ENCODE measurements at places on chromosomes 3 and 15. TPM values are rescaled to one million over a fixed set of nuclear protein-coding genes. Genes with fewer than 3 reads are reported as not detected.

- no peak for DNase-seq
Measured at GRCh38 chr3:112958811-112959560, 15.9 kb downstream of the CD200R1 start.

DNA sequence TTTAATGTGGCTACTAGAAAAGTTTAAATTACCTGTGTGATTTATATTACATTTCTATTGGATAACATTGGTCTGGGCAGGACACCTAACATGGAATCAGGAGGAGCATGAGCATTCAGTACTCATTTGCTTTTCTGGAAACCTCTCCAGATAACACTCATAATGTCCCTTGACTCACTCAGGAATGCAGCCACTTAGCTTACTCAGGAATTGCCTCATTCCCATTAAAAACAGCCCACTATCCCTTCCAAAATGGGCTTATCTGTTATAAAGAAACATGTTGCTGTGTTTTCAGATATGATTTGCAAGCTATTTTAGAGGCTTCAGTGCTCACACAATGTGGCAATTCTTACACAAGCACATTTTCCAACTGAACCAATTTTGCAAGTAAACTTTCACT is 17.1 kb downstream of the GBE1 start:
- DNase-seq, result no peak

DNA sequence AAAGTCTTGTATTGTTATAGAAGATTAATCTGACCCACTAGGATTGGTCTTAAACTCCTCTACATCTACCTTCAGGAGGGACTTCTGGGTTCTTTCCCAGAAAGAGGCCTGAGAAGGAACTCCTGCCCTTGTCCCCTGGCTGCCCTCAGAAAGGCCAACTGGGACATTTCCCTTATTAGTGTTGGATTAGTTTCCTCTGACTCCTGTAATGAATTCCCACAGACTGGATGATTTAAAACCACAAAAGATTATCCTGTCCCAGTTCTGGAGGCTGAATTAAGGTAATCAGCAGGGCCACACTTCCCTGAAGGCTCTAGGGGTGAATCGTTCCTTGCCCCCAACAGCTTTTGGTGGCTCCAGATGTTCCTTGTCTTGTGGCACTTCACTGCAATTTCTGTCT is 102.8 kb upstream of the NMNAT3 start:
- DNase-seq, result no peak

DNA sequence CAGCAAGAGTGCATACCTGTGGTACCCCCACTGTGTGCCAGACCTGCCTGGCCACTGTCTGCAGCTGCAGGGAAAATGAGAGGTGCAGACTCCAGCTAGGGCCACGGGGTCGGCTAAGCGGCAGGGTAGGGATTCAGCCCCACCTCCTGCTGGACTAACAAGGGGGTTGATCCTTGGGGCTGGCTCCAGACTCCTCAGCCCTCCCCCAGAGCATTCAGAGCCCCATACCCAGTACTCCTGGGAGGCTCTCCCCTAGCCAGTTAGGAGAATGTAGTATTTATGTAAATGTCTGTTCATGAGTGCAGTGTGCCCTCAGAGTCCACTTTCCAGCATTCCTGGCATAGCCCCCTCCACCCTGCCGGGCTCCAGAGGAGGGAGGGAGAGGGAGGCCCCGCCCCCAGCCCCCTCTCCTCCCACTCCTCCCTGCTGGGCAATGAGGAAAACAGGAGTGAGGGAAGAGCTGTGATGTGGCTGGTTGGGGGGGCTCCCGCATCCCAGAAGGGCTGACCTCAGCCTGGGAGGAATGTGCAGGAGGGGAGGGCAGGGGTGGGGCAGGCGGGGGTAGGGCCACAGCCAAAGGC is 4.5 kb upstream of the SEMA3B start:
- DNase-seq, result peak; percentile 85

- DNase-seq, result no peak
Measured at GRCh38 chr3:177681156-177681555, 483.9 kb upstream of the TBL1XR1 start.

- no peak for DNase-seq
Measured at GRCh38 chr15:43361313-43361903, 9.4 kb downstream of the ZSCAN29 start.

DNA sequence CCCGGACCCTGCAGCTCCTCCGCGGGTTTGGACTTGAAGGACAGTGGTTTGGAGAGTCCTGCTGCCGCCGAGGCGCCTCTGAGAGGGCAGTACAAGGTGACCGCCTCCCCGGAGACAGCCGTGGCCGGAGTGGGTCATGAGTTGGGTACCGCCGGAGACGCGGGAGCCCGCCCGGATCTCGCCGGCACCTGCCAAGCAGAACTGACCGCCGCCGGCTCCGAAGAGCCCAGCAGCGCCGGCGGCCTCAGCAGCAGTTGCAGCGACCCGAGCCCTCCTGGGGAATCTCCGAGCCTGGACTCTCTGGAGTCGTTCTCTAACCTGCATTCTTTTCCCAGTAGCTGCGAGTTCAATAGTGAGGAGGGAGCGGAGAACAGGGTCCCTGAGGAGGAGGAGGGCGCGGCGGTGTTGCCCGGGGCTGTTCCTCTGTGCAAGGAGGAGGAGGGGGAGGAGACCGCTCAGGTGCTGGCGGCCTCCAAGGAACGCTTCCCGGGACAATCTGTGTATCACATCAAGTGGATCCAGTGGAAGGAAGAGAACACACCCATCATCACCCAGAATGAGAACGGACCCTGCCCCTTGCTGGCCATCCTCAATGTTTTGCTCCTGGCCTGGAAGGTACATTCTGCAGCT is 634 bp downstream of the MINDY2 start:
- no peak for DNase-seq

GRCh38 chr15:48017747-48018146 is 103.0 kb upstream of the SLC24A5 start:
- DNase-seq, result no peak

- DNase-seq, result no peak
Measured at GRCh38 chr3:71281280-71281679, 302.2 kb downstream of the FOXP1 start.

- DNase-seq, result no peak
Measured at GRCh38 chr3:150691414-150692040, 12.2 kb downstream of the ERICH6 start.

GRCh38 chr3:65979162-65979561 is 59.6 kb downstream of the MAGI1 start:
- no peak for DNase-seq

DNA sequence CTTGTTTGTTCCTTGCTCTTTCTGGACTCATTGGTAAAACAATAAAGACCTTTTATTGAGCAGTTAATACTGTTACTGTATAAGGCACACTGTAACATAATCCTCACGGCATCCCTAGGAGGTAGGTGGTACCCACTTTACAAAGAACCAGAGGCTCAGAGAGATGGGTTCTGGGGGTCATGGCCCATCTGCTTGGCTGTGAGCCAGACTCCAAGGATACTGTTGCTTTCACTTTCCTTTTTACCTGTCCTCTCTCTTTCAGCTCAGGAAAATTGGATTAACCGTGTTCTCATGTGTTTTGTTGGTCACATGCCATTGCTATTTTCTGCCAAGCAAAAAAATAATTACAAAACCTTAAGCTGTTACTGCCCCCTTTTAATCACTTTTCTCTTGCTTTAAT is 34.8 kb upstream of the FILIP1L start:
- DNase-seq, result no peak

DNA sequence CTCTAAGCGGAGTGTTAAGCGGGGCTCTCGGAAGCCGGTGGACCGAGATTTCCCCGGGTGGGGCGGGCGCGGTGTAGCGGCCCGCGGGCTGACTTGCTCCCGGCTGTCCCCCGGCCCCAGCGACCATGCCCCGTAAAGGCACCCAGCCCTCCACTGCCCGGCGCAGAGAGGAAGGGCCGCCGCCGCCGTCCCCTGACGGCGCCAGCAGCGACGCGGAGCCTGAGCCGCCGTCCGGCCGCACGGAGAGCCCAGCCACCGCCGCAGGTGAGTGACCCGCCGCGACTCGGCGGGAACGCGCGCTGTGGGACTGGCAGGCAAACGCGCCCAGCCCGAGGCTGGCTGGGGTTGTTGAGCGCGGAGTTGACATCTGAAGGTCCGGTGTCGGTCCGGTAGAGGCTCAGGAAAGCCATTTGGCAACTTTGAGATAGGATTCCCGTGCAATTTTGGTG is 1.3 kb downstream of the SMC4 start:
- peak; percentile 55 for DNase-seq

GRCh38 chr15:88648357-88649214 is 9.8 kb downstream of the ISG20 start:
- no peak for DNase-seq

GRCh38 chr15:68436680-68437079 is 4.7 kb upstream of the ITGA11 start:
- peak; percentile 27 for DNase-seq

CYP11A1 gene
- 1.9 TPM for total RNA-seq

DNA sequence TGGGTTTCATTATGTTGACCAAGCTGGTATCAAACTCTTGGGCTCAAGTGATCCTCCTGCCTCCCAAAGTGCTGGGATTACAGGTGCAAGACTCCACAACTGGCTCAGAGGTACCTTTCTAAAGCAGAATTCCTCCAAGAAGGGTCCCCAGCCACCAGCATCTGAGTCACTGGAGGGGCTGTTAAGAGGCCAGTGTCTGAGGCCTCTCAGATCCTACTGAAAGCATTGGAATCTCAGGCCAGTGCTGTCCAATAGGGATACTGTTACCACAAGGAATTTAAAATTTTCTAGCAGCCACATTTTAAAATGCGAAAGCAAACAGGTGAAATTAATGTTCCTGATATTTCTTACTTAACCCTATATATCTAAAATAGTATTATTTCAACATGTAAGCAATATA is 1.3 kb downstream of the CAV3 start:
- no peak for DNase-seq

GRCh38 chr3:73839032-73839431 is 214.3 kb upstream of the PDZRN3 start:
- DNase-seq, result no peak

GRCh38 chr3:132288357-132288756 is 28.9 kb upstream of the ACP3 start:
- DNase-seq, result no peak

MYO5C gene
- total RNA-seq, result 25.0 TPM

DNA sequence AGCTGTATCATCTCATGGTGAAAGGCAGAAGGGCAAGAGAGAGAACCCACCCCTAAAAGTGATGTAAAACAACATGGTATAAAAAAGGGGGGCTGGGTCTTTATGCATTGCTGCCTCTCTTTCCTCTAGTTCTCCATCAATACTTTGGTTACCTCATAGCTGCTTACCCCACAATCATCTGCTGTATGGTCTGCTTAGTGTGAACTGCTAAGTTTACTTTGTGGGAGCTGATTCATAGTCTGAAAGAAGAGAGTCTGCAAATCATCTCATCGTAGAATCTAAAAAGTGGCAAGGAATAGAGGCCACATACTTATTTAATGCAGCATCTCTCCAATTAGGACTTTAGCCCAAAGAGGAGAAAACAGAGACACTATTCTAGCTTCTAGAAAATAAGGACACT is 546.8 kb downstream of the GBE1 start:
- no peak for DNase-seq

DNA sequence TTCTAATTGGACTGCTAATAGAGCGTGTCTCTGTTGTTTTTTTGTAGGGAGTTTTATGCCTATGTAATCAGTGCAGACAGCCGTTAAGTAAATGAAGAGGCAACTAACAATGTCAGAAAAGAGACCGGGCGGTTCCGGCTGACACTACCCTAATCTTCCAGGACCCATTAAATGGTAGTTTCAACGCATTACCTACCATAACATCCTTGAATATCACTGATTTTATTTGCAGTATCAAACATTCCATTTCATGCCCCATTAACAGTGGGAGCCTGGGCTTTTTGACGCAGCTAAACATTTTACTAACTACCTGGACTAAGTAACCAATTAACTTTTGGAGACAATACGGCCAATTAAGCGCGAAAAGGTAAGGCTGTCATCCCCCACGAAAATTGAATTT is 832.9 kb upstream of the NR2F2 start:
- DNase-seq, result no peak

- no peak for DNase-seq
Measured at GRCh38 chr3:168336276-168336675, 240.6 kb upstream of the GOLIM4 start.

- no peak for DNase-seq
Measured at GRCh38 chr3:72295962-72296450, 511.1 kb upstream of the PROK2 start.

- no peak for DNase-seq
Measured at GRCh38 chr15:100595964-100596363, 6.0 kb downstream of the LINS1 start.

GRCh38 chr3:133125802-133126201 is 87.6 kb downstream of the TMEM108 start:
- DNase-seq, result no peak

DNA sequence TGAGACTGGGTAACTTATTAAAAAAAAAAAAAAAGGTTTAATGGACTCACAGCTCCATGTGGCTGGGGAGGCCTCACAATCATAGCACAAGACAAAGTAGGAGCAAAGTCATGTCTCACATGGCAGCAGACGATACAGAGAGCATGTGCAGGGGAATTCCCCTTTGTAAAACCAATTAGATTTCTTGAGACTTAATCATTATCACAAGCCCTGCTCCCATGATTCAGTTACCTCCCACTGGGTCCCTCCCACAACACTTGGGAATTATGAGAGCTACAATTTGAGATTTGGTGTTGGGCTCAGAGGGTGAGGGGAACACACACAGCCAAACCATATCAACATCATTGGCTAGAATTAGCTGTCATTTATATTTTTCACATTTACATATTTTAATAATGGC is 221.0 kb downstream of the RSRC1 start:
- DNase-seq, result no peak

DNA sequence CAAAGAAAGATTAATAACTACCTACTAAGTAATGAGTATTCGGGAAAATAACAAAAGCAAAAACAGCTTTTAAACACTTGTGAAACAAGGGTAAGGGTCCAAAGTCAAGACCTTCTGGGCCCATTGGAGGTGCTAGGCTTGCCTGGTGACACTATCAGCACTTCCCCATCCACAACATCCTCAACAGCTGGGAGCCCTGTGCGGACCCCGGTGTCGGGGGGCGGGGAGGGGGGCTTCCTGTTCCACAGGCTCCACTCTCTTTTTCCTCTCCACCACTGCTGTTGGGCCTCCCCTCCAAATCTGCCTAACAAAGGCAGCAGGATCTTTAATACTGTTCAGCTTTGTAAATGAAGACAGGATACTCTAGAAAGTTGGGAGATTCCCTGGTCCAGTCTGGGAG is 21.6 kb downstream of the NGRN start:
- DNase-seq, result no peak

ZPLD1 gene
- not detected for total RNA-seq

DNA sequence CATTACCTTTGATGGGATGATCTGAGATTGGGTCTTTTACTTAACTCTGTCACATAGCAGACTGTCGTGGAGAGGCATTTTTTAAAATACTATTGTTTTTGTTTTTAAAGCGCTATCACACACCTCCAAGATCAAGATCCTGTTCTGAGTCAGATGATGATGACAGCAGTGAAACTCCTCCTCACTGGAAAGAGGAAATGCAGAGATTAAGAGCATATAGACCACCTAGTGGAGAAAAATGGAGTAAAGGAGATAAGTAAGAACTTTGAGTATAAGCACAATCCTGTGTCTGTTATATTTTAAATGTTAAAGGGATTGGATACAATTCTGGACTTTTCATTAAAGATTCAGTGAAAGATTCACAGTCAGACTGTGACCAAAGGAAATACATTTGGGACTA is 18.4 kb upstream of the ZBTB47 start:
- DNase-seq, result no peak

GRCh38 chr3:40381904-40382616 is 4.9 kb upstream of the ENTPD3 start:
- no peak for DNase-seq

GCNT3 gene
- total RNA-seq, result not detected

- no peak for DNase-seq
Measured at GRCh38 chr15:96150254-96150653, 180.2 kb upstream of the NR2F2 start.

GRCh38 chr15:66387163-66388042 is 691 bp downstream of the MAP2K1 start:
- peak; percentile 72 for DNase-seq

HIGD1A gene
- total RNA-seq, result 94.7 TPM

Data from H1 (cell line).